ENCODE measurements at places on chromosomes 3 and 15. TPM values are rescaled to one million over a fixed set of nuclear protein-coding genes. Genes with fewer than 3 reads are reported as not detected.

The SKOR1 gene
- total RNA-seq: not detected

The TGM5 gene
- not detected for total RNA-seq

The C15orf62 gene
- total RNA-seq: 0.13 TPM

The ZCWPW2 gene
- total RNA-seq: 0.47 TPM

The COLQ gene
- 0.93 TPM for total RNA-seq

The OR5K2 gene
- total RNA-seq: not detected
